Esophagus mucosa (tissue), 1 donor: ENCODE measurements at places on chromosomes 6 and 20. TPM values are rescaled to one million over a fixed set of nuclear protein-coding genes. Genes with fewer than 3 reads are reported as not detected.

FRK gene
- total RNA-seq = 7.8 TPM

PRRT1 gene
- total RNA-seq = 0.40 TPM

NOX3 gene
- total RNA-seq = not detected

ANGPT4 gene
- total RNA-seq = 0.08 TPM

MMP24 gene
- 0.08 TPM for total RNA-seq

BPIFA1 gene
- not detected for total RNA-seq

B3GALT4 gene
- total RNA-seq = 16.9 TPM

MYBL2 gene
- 17.1 TPM for total RNA-seq

LY6G6C gene
- 10.8 TPM for total RNA-seq

POM121L2 gene
- total RNA-seq = not detected

SKIC2 gene
- total RNA-seq = 31.3 TPM

TSPO2 gene
- total RNA-seq = not detected

ALDH5A1 gene
- 13.4 TPM for total RNA-seq

GNMT gene
- total RNA-seq = not detected

RBM12 gene
- total RNA-seq = 58.0 TPM

SLC12A5 gene
- not detected for total RNA-seq

SLC17A9 gene
- total RNA-seq = 0.76 TPM

GPX5 gene
- total RNA-seq = not detected

FUCA2 gene
- 20.1 TPM for total RNA-seq

SYNDIG1 gene
- 0.08 TPM for total RNA-seq

GJA1 gene
- total RNA-seq = 116 TPM

SRSF6 gene
- 75.8 TPM for total RNA-seq

HAO1 gene
- not detected for total RNA-seq

ACSS1 gene
- total RNA-seq = 6.7 TPM

NNAT gene
- 0.28 TPM for total RNA-seq

ESR1 gene
- 0.80 TPM for total RNA-seq

KCNG1 gene
- total RNA-seq = 9.9 TPM

E2F1 gene
- 3.7 TPM for total RNA-seq

DACT2 gene
- 0.44 TPM for total RNA-seq

PPIL4 gene
- 12.1 TPM for total RNA-seq

ASIP gene
- not detected for total RNA-seq

GRM1 gene
- not detected for total RNA-seq

SAMD3 gene
- 0.20 TPM for total RNA-seq

CASS4 gene
- total RNA-seq = 0.28 TPM

CPNE5 gene
- total RNA-seq = 1.00 TPM

PTK7 gene
- 37.3 TPM for total RNA-seq

OLIG3 gene
- total RNA-seq = not detected

GRIK2 gene
- total RNA-seq = 0.44 TPM

PANK2 gene
- 26.2 TPM for total RNA-seq

MAP3K7 gene
- total RNA-seq = 14.4 TPM

SLC22A7 gene
- total RNA-seq = not detected

CAP2 gene
- total RNA-seq = 3.0 TPM

COL21A1 gene
- 4.9 TPM for total RNA-seq

ZBTB46 gene
- total RNA-seq = 1.7 TPM

LHFPL5 gene
- not detected for total RNA-seq

RBPJL gene
- not detected for total RNA-seq

GHRH gene
- not detected for total RNA-seq

GABRR1 gene
- total RNA-seq = 0.24 TPM

TNFRSF6B gene
- total RNA-seq = 4.5 TPM

OGFR gene
- total RNA-seq = 16.0 TPM

STX7 gene
- total RNA-seq = 38.3 TPM

PTK6 gene
- 92.7 TPM for total RNA-seq

CDH4 gene
- not detected for total RNA-seq

ZNF451 gene
- 23.9 TPM for total RNA-seq

PRDM13 gene
- total RNA-seq = not detected

GMPR gene
- total RNA-seq = 0.80 TPM

NR2E1 gene
- total RNA-seq = 0.08 TPM

C6orf15 gene
- total RNA-seq = not detected

CUL9 gene
- 23.6 TPM for total RNA-seq
